ENCODE measurements at places on chromosomes 7 and 10.

DNA sequence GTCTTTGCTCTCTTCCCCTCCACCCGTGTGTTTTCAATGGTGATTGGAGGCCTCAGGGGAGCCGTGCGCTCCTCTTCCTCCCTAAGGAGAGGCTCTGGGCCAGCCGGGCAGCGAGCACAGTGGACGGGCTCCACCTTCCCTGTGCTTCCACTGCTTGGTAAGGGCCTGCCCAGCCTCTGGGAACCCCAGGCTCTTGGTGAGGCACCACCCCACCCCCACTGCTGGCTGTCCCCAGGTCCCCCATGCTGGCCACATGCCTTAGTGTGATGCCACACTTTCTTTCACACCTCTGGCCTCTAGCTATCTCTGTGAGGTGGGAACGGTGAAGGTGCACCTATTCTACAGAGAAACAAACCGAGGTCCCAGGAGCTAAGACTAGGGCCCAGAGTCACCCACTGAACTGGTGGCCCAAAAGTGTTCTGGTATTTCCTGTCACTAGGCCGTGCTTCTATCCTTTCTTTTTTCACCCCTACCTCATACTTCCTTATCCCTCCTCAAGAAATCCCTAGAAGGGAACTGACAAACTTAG is 53.3 kb downstream of the UNC5B start:
- DNase-seq, result no peak

DNA sequence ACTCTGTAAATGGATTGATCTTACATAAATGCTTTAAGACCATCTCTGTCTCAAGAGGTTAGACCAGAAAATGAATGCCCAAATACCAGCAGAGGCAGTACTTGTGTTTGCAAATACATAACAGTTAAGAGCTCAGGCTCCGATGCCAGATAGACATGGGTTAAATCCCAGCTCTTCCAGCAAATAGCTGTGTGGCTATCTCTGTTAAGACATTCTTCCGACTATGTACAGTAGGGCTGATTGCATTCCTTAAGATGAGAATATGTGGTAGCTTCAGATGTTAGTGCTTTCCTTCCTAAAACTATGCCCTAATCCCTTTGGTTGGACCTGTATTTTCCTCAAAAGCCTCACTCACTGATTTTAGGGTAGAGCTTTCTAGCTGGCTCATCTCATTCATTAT is 2.2 kb downstream of the IDE start:
- no peak for DNase-seq

DNA sequence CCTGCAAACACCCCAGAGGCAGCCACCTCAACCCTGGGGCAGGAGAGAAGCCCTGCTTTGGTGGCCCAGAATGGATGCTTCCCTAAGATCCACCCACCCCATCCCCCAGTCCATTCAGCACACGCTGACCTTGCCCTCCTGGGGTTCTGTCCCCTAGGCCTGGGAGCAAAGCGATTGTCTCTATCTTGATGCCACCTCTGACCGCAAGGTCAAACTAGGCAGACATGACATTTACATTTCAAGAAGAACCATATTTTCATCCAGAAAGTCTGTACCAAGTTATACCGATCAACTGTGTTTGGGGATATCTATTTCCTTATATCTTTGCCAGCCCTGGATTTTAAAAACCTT is 23.0 kb downstream of the MAT1A start:
- peak; percentile 45 for DNase-seq

GRCh38 chr7:20279979-20280378 is 50.7 kb upstream of the ITGB8 start:
- DNase-seq, result no peak

- no peak for DNase-seq
Observed at GRCh38 chr10:22681783-22682183, 32.6 kb downstream of the PIP4K2A start.

- DNase-seq, result no peak
Observed at GRCh38 chr10:35470248-35470924, 134.1 kb downstream of the CCNY start.
